ENCODE measurements at places on chromosomes 6 and 20.

GRCh38 chr6:132466952-132467351 lies 46.0 kb downstream of the STX7 start:
- DNase-seq = no peak

DNA sequence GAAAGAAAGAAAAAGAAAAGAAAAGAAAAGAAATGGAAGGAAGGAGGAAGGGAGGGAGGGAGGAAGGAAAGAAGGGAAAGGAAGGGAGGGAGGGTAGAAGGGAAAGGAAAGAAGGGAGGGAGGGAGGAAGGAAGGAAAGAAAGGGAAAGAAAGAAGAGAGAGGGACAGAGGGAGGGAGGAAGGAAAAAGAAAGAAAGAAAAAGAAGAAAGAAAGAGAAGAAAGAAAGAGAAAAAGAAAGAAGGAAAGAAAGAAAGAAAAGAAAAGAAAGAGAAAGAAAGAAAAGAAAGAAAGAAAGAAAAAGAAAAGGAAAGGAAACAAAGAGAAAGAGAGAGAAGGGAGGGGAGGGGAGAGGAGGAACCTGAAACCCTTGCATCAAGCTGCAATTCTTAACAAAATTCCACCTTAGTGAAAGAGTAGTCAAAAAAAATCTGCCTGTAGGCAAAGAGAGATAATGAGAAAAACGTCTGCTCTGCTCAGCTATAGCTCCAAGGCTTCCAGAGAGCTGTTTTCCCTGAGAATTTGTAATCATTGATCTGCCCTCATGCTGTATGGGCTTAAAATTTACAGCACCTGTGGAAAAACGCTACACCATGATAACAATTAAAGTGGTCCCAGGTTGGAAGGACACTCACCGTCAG lies 16.7 kb upstream of the MYCT1 start:
- DNase-seq = no peak

DNA sequence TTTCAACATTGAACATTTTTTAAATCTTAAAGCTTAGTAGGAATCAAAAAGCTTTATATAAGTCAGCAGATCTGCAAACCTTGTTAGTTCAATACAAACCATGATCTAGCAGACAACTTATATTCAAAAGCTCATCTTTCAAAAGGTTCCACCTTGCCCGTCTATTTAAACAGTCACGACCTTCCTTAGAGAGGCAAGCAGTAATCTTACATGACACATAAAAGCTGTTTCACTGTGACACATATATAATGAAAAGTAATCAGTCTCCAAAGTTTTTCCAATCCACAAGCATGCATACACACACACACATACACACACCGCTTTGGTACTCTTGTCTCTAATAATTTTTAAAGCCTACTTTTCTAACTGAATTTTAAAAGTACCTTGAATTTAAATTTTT lies 12.9 kb downstream of the SOD2 start:
- no peak for DNase-seq

DNA sequence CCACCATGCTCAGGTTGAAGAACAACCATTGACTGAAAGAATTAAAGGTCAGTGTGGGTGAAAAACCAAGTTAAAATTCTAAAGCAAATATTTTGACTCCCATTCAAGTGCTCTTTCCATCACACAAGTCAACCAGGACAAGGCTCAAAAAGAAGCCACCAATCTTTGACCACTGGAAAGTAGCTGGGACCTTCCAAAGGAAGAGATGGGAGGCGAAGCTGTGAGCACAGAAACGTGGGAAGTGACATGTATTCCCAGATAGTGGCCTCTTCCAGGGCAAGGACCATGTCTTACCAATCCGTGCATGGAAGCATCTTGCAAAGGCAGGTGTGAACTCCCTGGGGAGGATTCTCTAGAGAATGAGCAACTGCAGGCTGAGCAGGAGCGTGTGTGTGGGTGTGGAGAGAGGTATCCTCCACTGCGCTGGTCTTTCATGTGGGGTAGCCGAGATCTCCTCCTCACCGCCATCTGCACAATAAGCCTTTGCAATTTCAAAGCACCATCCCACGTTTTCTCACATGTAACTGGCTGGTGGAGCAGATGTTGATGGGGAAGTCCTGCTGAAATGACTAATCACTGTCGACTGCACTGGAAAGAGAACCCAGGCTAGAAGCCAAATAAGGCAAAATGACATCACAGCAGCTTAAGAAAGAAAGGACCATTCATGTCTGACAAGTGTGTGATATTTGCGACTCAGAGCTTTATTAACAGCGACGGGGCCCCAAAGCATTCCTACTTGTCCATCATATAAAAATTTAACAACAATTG lies 189.4 kb upstream of the RREB1 start:
- DNase-seq = peak; percentile 20

- DNase-seq = no peak
Measured at GRCh38 chr6:121649951-121650350, 214.5 kb downstream of the GJA1 start.

DNA sequence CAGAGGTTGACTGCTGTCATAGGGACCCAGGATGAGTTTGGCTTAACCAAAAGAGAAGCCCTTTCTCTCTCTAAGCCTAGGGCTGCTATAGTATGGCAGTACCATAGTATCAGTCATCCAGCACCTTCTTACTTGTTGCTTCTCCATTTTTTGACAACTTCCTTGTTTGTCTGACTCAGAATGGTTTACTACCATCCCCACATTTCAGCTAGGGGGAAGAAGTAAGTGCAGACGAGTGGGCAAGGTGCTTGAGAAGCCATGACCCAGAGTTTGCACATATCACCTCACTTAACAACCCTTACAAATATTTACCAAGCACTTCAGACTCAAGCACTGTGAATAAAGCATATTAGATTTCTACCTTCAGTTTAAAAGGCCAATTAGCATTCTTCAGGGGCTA lies 289.9 kb upstream of the TSHZ2 start:
- no peak for DNase-seq

DNA sequence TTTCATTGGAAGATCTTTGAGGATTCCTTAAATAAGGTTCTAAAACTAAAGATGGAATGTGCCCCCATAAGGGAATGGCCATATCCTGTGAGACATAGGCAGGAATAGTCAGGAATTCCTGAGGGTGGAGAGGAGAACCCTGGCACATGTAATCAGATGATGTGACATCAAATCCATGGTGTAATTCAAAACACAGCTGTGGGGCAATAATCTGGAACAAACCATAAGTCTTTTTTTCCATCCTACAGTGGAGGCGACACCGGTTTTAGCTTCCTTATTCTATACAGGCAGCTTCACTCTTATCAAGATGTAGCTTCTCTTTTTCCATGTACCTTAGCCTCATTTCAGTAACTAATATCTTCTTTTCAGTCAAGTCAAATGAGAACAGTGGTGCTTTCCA lies 133.6 kb upstream of the CITED2 start:
- peak; percentile 27 for DNase-seq

DNA sequence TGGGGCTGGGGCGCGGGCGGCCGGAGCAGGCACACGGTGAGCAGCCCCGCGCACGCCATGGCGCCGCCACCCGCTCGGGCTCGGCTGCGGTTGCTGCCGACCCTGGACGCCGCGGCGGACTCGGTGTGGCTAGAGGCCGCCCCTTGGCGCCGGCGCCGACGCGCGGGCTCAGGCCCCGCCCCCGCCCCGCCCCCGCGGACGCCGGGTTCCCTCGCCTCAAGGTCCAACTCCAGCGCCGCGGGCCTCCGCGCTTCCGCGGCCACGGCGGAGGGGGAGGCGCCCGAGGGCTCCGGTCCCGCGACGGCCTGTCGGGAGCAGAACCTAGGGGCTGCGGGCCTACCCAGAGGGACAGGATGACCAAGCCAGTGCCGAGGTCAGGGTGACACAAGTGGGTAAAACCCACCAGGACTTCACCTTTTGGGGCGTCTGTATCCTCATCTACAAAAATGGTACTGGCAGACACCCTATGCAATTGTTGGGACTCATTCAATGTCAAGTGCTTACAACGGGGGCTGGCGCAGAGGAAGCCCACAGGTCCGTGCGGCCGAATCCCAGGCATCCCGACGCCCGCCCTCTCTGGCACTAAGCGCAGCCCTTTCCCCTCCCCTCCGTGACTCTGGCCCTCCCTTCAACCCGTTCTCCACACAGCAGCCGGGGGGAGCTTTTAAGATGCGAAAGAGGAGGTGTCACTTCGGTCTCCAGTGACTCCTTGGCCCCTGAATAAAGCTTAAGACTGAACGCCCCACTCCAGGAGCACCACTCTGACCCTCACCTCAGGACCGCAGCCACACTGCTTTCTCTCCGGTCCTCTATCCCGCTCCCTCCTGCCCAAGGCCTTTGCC lies at the start of gene NECAB3:
Gene NECAB3, minus strand, starts transcription at position 135 of the 842 bp plus-strand sequence. Its CDS starts 76 bp downstream, at position 59.
- DNase-seq = peak; percentile 90

DNA sequence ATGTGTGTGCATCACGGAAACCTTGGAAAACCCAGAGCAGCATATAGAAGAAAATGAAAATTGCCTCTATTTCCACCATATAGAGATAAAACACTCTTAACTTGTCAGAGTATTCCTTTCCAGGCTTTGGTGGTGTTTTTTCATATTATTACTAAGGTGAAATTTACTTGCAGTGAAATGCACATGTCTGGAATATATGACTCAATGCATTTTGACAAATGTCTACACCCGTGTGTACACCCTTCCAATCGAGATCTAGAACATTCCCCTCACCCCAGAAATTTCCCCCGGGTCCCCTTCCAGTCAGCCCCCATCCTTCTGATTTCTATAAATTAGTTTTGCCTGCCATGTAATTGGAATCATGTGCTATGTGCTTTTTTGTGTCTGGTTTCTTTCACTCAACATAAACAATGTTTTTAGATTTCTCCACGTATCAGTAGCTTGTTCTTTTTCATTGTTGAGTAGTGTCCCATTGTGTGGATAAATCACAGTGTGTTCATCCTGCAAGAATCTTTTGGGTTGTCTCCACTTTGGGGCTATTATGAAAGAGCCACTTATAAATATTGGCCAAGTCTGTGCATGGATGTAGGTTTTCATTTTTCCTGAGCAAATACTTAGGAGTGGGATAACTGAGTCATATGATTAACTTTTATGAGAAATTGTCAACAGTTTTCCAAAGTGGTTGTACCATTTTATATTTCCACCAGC lies 19.9 kb upstream of the PREX1 start:
- DNase-seq = no peak

- DNase-seq = peak; percentile 93
Measured at GRCh38 chr6:2999618-3000557, at the start of gene NQO2. TSS of gene NQO2 (plus strand) at chr6:2999894. CDS start at chr6:3006553, 6,659 bp downstream.

GRCh38 chr6:112947507-112947906 lies 600.4 kb downstream of the RFPL4B start:
- DNase-seq = no peak

- no peak for DNase-seq
Measured at GRCh38 chr6:111254004-111254778, 166.9 kb downstream of the SLC16A10 start.

- no peak for DNase-seq
Measured at GRCh38 chr6:17813542-17813941, 106.8 kb upstream of the NUP153 start.

Measured in HTR-8/SVneo (cell line).